ENCODE measurements at places on chromosomes 16 and 17. TPM values are rescaled to one million over a fixed set of nuclear protein-coding genes. Genes with fewer than 3 reads are reported as not detected.

The FOXC2 gene
- not detected for total RNA-seq

DNA sequence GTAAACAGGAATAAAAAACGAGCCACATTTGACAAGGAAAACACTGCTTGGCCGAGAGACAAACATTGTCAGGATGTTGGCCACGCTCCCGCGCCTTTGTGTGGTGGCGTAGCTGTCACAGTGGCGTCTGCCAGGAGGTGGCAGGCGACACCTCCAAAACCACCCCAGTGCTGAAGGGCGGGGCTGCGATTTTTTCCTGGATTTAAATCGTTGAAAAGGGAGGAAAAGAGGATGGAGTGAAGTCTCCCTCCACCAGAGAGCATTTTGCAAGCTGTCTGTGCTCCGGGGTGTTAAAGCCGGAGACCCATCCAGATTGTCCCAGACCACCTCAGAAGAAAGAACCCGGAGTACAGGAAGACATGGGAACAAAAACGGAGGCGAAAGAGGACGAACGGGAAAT lies 12.7 kb downstream of the MRM3 start:
- DNase-seq = peak; percentile 49

DNA sequence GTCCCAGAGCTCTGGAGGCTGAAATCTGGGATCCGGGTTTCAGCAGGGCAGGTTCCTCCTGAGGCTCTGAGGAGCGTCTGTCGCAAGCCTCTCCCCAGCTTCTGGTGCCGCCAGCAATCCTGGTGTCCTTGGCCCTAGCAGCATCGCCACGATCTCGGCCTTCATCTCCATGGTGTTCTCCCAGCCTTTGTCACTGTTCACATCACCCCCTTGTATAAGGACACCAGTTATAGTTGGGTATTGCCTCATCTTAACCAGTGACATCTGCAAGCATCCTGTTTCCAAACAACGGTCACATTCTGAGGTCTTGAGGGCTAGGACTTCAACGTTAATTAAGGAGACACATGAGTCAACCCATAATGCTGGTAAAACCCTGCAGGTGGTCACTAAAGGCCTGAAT lies 2.8 kb upstream of the PPP1R27 start:
- no peak for DNase-seq

The SLC46A1 gene
- 1.1 TPM for total RNA-seq

DNA sequence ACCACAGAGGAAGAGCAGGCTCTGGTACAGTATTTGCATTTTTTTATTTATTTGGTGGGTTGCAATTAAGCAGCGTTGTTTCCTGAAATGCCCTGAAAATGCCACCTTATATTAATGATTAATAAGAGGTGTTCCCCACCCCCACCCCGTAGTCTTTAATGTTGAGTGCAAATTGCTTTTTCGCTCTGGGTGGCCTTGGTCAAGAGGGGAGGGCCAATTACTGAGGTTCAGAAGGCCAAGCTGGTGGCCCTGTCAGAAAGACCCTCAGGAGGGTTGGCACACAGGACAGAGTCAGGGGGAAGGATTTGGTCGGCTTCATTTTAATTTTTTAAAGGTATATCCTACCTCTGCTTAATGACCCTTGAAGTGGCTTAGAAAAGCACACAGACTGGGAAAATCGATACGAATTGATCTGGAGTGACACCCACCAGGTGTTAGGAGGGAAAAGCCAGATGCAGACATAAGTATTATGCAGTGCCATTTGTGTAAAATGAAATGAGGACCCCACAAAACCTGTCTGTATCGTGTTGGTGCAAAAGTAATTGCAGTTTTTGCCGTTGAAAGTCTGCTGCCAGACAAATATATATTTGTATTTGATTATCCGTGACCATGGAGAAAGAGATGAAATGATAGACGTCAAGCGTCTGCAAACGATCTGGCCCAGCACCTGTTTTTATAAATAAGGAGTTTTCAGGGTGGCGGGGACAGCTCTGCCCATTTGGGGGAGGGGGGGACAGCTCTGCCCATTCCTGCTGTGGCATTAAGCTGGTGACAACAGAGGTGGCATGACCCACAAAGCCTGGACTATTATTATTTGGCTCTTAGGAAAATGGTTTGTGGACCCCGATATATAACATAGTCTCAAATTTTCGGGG lies 143.8 kb upstream of the PLCG2 start:
- DNase-seq = no peak

DNA sequence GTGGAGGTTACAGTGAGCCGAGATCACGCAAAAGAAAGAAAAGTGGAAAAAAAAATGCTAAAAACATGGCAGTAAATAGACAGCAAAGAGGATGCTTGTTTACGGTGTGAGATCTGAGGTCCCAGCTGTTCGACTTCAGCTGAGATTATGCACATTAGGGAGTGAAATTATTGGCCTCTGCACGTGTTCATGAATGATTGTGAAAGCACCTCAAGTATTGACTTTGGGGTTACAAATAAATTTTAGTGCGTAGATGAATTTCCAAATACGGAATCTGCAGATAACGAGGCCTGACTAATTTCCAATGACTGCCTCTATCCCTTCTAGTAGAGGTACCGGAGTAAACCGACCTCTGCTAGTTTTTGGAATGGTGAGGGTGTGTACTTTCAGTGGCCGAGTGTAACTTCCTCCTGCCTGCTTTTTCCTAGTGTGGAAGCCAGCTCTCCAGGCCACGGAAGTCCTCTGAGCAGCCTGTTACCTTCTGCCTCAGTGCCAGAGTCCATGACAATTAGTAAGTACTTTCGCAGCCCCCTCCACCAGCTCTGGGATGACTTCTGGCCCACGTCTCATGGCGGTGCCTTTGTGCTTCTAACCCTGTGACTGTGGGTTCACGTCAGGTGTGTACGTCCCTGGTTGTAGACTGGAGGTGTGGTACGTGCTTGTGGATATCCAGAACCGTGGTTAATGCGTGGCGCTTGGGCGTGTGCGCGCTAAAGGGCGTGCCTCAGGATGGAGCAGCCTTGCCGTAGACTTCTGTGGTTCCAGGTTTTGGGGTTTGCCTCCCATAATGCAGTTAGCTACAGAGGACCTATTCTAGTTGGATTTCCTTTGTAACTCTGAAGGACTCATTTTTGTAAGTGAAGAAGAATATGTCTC lies 102.1 kb downstream of the SNX29 start:
- peak; percentile 68 for DNase-seq

- no peak for DNase-seq
Observed at GRCh38 chr17:80838311-80839025, 153.2 kb upstream of the CHMP6 start.

- DNase-seq = no peak
Observed at GRCh38 chr16:87830673-87831420, 38.5 kb downstream of the SLC7A5 start.

DNA sequence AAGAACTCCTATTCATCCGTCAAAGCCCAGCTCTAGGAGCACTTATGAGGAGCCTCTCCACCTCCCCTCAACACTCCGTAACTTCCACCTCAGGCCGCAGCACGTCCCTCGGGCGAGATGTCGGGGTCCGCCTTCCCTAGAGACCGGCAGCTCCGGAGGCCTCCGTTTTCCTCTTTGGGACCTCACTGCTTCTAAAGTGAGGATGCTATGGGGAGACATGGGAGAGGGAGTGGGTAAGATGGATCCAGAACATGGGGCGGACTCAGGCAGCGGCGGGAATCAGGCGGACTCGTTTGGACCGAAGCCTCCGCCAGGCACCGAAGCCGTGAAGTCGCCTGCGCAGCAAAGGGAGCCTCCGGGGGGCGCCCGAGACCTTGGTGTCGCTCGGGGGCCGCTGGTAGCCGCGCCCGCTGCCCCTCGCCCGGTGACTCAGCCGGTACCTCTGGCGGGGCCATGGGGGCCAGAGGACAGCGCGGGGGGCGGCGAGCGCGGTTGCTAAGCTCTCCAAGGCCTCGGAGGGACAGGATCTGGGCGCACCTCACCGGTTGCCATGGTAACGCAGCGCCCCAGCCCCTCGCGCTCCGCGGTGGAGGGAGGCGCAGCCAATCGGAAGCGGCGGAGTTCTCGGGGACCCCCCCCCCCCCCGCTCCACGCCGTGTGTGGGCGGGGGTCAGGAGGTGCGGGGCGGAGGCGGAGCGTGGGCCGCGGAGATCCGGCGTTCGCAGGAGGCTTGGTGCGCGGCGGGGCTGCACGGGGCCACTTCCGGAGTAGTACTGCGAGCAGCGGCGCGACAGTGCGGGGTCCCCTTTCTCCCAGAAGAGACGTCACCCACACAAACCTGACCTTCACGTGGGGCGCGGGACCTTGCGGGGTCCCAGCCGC lies 1.3 kb upstream of the HIC1 start:
- peak; percentile 80 for DNase-seq

The SLC47A1 gene
- 0.28 TPM for total RNA-seq

- DNase-seq = no peak
Observed at GRCh38 chr16:73054498-73054812, 6.5 kb upstream of the ZFHX3 start.

DNA sequence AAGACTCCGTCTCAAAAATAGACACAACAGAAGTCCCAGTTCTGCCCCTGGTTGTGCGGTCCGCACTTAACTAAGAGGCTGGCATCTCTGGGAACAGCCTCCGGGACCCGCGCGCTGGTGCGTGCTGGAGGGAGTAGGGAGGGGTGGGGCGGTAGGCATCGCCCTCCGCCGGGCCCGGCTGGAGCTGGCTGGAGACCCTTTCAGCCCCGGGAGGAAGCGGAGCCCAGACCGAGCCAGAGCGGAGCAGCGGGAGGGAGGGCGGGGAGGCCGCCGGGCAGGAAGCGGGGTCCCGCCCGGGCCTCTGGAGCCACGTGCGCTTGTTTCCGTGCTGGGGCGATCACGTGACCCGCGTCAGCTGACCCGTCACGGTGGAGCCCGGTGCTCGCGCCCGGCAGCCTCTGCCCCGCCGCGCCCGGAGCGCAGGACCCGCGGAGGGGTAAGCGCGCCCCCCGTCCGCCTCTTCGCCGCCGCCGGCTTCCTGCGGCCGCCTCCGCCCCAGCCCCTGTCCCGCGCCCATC lies at the start of gene WDR81:
TSS of gene WDR81 (plus strand) at position 354 of the 518 bp plus-strand sequence. CDS start 256 bp downstream, outside the sequence.
- DNase-seq = peak; percentile 91

DNA sequence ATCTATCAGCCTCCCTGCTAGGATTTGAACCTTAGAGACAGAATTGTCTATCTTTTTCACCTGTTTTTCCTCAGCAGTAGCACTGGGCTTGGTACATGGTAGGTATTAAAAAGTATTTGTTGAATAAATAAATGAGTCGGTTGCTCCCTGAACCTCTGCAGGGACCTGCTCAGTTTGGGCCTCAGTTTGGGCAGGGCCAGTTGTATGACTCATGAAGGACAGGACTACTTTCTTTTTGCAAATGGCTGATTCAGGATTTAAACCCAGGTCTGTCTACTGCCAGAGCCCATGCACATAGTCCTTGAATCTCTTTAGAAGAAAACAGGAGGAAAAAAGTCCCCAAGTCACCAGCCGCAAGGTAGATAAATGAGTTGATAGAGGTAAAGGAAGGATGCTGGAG lies 3.1 kb downstream of the MMP2 start:
- no peak for DNase-seq

DNA sequence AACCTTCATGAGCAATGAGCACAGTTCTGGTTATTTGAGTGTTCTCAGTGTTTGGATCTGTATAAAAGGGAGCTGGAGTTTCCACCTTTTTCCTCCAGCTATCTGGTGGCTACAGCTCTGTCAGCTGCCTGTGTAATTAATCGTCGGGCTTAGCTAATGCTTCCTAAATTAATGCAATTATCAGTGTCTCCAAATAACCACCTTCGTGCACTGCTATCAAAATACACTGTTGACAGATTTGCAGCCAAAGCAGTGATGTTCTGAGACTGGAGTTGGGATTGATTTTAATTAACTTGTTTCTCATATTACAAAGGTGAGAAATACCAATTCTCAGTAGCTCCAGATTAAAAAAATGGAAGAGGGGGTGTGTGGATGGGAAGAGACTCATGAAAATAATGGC lies 325.8 kb downstream of the CBLN1 start:
- DNase-seq = no peak

DNA sequence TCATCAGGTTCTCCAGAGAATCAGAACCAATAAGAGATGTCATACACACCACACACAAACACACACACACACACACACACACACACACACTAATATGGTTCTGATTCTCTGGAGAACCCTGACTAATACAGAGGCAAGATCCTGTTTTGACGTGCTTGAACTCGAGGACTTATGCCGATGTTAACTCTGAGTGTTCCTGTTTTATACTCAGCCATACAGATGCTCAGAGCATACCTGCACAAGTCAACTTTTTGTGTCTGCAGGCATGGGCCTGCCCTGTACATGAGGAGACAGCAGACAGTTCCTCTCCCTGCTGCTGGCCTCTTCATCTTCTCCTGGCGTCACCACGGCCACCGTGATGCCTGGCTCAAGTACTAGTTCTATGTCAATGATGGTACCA lies 635.9 kb downstream of the WWOX start:
- no peak for DNase-seq

GRCh38 chr17:74126179-74126900 lies 77.1 kb upstream of the RPL38 start:
- DNase-seq = no peak

The CASKIN1 gene
- 0.18 TPM for total RNA-seq

The TBC1D3C gene
- total RNA-seq = not detected

- DNase-seq = no peak
Observed at GRCh38 chr16:13056607-13057006, 155.2 kb downstream of the SHISA9 start.

The KRT33B gene
- not detected for total RNA-seq

GRCh38 chr16:30946671-30947540 lies 2.0 kb upstream of the ORAI3 start:
- DNase-seq = no peak
